OCI-M1 (cell line): ENCODE measurements at places on chromosomes 13 and 19.

- no peak for DNase-seq
These were observed 66.0 kb downstream of the PCCA start for GRCh38 chr13:100154842-100155416.

GRCh38 chr19:16608290-16608739, 19.7 kb downstream of the MED26 start:
- peak; percentile 72 for DNase-seq

GRCh38 chr19:1252821-1253513, 4.6 kb downstream of the MIDN start:
- peak; percentile 87 for DNase-seq

GRCh38 chr13:60970736-60971135, 444.9 kb downstream of the PCDH20 start:
- no peak for DNase-seq

DNA sequence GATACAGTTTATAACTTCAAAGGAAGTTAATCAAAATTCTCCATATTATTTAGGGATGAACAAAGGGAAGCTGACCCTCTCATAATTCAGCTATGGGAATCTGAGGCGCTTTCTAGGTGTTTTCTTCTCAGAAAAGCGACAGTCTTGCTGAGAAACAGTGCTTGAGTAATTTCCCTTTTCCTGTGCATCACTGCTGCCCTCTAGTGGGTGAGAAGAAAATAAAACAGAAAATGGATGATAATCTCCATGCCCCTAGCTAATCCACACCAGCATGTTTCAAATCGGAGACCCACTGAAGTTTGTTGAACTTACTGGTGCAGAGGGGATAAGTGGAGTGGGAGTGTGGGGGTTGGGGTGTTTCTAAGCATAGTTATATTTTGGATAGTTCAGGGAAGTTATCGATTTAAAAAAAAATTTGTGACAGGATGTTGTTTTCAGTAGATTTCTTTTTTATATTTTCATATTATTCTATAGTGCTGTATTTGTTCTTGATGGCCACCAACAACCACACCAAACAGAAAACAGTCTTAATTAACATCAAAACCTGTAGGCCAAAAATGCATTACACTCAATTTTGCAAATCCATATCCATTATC, 21.4 kb downstream of the LCP1 start:
- peak; percentile 87 for DNase-seq

DNA sequence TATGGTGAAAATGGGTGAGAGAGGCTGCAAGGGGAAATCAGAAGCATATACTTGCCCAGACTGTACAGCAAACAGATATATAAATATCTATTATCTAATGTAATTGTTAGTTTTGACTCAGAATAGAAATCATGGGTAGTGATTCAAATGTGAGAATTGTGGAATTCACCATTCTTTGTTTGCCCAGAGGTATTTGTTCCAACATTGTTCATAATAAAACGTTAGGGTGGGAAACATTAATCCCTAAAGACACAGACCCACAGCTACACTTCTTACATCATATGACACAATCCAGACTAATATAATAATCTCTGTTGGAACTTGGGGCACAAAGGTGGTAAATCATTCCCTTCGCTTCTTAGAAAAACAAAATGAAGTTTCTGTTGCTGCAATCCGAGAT, 646.5 kb upstream of the SLITRK6 start:
- DNase-seq: no peak

DNA sequence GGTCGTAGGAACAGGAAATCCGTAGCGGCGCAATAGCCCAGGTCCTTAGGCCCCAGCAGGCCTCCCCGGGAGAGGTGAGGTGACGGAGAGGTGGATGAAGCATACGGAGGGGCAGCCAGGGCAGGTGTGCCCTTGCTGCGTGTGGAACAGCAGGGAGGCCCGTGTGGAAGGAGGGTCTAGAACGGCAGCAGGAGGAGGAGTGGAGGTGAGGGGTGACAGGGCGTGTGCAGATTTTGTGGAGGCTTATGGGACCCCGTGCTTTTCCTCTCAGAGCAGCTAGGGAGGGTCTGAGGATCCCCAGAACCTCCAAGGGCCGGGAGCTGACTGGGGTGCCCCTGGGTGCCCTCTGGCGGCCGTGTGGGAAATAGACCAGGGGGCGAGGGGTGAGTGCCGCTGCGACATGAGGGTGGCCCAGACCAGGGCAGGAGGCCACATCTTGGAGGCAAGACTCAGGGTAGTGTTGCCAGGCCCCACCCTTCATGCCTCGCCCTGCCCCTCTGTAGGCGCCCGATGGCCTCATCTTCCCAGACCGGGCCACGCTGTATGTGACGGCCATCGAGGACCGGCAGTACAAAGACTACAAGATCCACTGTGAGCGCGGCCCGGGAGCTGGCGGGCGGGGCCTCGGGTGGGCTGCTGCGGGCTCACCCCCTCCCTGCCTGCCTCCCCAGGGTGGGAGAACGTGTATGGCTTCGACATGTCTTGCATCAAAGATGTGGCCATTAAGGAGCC, 5.0 kb upstream of the ADM5 start:
- no peak for DNase-seq

DNA sequence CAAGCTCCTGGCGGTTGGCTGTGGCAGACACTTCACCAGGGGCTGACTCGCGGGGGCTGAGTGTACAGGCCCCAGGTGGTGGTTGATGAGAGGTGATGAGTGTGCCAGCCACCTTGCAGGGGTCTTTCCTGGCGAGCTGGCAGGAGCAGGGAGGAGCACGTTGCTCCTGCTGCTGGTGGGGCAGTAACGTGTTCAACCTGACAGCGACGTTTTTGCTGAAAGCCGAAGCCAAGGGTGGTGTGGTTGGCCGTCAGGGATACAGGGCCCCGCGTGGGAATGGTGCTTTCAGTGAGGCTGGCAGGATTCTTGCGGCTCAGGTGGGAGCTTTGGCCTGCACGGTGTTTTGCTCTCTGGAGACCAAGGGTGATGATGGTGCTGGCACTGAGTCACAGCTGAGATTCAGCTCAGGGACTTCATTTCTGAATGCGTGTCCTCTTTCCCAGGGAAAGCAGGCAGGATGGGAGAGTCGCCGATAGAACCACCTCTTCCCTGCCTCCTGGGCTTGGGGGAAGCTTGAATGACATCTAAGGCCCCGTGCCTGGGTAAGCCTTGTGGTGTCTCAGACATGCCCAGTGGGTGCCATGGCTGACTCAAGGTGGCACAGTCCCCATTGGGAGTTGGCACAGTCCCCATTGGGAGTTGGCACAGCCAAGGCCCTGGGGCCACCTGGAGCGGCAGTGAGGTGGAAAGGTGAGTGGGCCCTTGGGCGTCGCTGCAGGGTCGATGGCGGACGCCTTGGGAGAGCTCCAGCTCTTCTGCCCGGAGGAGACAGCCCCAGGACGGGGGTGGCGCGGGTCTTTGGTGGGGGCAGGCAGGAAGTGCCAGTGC, 8.8 kb downstream of the DAZAP1 start:
- DNase-seq: no peak

DNA sequence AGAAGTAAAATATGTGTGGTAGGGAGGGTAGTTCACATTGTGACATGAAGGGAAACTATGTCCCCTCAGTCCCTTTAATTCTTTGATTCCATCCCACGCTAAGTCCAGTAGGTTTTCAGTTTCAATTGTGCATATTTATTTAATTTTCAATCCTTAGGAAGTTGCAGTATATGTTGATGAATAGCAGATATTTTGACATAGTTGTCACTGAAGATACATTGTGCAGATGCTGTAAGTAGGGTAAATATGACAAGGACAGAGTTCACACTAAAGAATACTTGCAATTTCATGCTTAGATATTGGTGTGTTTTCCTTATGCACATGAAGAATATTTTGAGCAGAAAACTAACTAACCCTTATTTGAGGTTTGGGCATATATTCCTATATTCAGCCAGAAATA, 595.4 kb upstream of the MIR17HG start:
- no peak for DNase-seq

DNA sequence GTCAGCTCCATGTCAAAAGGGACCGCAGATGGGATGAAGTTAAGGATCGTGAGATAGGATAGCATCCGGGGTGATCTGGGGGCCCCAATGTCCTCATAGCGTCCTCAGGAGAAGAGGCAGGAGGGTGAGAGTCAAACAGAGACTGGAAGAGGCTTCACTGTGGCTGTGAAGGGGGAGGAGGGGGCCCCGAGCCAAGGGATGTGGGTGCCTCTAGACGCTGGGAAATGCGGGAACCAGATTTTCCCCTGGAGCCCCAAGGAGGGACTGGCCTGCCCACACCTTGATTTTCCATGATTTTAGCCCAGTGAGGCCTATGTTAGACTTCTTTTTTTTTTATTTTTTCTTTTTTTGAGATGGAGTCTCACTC, 61.2 kb downstream of the GNG7 start:
- DNase-seq: no peak

GRCh38 chr19:41566001-41566400, 10.0 kb upstream of the CEACAM21 start:
- DNase-seq: no peak

DNA sequence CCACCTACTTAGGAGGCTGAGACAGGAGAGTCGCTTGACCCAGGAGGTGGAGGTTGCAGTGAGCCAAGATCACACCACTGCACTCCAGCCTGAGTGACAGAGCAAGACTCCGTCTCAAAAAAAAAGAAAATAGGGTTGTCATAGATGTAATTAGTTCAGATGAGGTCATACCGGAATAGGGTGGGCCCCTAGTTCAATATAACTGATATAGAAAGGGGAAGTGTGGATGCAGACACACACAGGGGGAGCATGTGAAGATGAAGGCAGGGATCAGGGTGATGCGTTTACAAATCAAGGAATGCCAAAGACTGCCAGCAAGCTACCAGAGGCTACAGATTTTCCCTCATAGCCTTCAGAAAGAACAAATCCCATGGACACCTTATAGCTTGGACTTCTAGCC, 24.3 kb upstream of the EEF1AKMT1 start:
- DNase-seq: peak; percentile 49

GRCh38 chr13:71773531-71773930, 93.5 kb downstream of the DACH1 start:
- no peak for DNase-seq

- DNase-seq: no peak
These were observed 112.7 kb upstream of the TSHZ3 start for GRCh38 chr19:31461814-31462539.

DNA sequence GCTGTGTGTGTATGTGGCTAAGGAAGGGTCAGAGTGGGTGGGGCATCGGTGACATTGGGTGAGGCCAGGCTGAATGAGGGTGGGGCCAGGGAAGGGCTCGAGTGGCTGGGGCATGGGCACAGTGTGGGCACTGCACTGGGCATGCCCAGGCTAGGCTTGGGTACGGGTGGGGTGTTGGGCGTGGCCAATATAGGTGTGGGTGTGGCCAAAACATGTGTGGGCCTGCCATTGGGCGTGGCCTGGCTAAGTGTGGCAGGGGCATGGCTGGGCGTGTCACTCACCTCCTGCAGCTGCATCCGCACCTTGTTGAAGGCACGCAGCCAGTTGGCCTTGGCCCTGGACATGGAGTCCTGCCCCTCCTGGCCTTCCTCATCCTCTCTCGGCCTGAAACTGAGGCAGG, 33.2 kb downstream of the UNC13A start:
- no peak for DNase-seq

DNA sequence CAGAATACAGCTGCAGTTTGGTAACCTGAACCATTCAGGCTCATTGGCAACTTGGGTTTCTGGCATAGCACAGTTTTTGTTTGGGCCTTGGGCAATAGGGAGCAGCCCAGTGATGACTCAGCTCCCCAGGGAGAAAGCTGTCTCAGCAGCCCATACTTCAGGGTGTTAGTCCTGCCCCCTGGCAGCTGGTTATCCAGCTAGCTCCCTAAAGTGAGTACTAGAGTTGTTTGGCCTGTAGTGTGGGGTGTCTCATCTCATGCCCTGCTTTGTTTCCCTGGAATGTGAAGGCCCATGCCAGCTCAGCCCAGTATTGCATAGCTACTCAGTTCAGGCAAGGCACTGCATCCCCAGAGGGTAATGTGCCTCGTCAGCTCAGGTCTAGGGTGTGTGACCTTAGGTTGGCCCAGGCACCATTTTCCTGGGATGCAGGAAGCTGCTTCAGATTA, 18.2 kb upstream of the ZNF543 start:
- no peak for DNase-seq

GRCh38 chr13:44230071-44230470, 143.6 kb upstream of the SERP2 start:
- no peak for DNase-seq

- DNase-seq: no peak
These were observed 89.7 kb downstream of the AKAP11 start for GRCh38 chr13:42361701-42362100.

GRCh38 chr19:3570606-3571011, 2.1 kb upstream of the HMG20B start:
- no peak for DNase-seq

DNA sequence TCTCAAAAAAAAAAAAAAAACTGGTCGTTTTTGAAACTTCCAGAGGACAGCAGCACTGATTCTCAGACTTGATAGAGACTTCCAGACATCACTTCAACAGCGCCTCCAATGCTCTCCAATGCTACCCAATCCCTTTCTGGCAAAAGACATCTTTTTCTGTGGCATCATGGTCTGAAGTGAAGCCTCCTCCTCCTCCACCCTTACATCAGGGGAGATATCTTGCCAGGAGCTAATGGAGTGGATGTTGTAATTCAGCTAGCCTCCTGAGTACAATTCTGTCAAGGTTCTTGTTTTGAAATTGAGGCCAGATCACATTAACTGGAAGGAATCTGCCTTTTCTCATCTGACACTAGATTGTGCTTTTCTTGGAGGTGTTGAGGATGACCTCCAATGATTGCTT, 24.2 kb downstream of the FXYD5 start:
- DNase-seq: no peak

DNA sequence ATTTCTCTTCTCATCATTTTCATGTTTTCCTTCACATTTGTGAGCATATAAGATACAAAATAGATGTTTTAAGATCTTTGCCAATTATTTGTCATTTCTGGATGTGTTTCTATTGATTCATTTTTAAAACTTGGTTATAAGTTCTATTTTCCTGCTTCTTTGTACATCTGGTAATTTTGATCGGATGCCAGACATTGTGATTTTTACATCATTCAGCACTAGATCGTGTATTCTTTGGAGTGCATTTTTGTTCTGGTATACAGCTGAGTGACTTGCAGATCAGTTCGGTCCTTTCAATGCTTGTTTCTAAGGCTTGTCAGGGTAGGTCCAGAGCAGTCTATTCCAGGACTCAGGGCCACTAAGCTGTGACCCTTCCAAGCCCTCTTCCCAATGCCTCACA, 198.2 kb downstream of the KLF12 start:
- no peak for DNase-seq

GRCh38 chr19:30214651-30215051, 157.5 kb upstream of the ZNF536 start:
- peak; percentile 30 for DNase-seq

GRCh38 chr13:78978381-78978998, 319.5 kb upstream of the OBI1 start:
- peak; percentile 87 for DNase-seq

DNA sequence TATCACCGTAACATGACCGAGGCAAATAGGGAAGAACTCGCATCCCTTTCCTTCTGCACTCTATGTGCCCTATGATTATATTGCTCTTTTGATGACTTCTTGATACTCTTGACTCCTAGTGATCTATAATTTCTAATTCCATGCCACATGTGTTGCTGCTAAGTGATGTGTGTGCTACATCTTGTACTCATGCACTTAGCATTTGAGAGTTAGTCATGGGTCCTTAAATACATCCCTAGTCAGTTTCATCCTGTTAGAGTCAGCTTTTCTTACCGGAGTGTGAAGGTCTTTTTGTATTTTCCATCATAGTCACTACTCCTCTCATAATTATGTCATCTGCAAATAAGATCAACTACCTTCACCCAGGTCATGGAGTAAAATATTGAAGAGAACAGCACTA, 30.2 kb downstream of the RXFP2 start:
- DNase-seq: no peak
